ENCODE measurements at places on chromosomes 13 and 19.

- no peak for DNase-seq
Measured at GRCh38 chr13:44573790-44574465, 2.2 kb downstream of the TSC22D1 start.

- DNase-seq: peak; percentile 84
Measured at GRCh38 chr13:79392882-79393563, 13.0 kb downstream of the RBM26 start.

GRCh38 chr13:42794577-42795275 is 13.3 kb downstream of the FAM216B start:
- DNase-seq: no peak

DNA sequence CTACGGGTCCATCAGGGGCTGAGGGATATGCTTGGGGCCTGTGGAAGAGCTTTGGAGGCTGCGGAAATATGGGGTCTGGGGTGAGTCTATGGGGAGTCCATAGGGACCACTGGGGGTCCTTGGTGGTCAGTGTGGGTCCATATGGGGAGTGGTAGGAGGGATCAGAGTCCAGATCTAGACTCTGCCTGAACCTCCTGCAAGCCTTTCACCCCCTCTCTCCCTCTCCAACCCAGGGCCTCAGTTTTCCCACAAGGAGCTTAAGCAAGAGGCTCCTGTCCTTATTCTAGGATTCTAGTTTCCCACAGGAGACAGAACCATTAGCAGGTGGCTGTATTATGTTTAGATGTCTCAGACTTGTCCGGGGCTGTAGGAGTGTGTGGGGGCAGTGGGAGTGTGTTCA is 161.9 kb upstream of the TSHZ3 start:
- DNase-seq: no peak

- no peak for DNase-seq
Measured at GRCh38 chr19:50921426-50922316, 10.5 kb upstream of the KLK4 start.

DNA sequence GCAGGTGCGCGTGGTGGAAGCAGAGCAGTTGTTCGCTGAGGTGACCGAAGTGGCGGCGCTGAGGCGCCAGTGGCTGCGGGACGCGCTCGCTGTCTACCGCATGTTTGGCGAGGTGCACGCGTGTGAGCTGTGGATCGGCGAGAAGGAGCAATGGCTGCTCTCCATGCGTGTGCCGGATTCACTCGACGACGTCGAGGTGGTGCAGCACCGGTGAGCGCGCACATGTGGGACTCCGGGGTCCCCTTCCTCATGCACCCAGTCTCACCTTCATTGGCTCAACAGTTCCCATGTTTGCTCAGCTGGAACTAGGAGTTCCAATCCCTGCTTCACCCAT is 46.5 kb downstream of the SPTBN4 start:
- DNase-seq: no peak

DNA sequence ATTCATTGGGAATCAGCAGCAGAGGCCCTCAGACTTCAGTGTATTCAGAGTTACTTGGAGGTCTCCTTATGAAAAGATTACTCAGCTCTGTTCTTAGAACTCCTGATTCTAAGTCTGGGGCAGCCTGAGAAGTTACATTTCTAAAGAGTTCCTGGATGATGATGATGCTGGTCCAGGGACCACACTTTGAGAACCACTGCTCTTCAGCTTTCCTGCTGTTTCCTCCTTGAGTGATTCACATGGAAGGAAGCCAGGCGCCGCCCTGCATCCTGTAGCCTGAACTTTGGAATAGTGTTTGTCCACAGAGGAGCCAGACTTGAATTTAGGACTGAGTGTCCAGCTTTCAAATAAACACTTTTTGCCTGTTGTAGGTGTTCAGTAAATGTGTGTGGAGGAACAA is 2.9 kb downstream of the CEBPG start:
- DNase-seq: peak; percentile 77

- no peak for DNase-seq
Measured at GRCh38 chr19:17404015-17404414, 1.4 kb downstream of the BST2 start.

DNA sequence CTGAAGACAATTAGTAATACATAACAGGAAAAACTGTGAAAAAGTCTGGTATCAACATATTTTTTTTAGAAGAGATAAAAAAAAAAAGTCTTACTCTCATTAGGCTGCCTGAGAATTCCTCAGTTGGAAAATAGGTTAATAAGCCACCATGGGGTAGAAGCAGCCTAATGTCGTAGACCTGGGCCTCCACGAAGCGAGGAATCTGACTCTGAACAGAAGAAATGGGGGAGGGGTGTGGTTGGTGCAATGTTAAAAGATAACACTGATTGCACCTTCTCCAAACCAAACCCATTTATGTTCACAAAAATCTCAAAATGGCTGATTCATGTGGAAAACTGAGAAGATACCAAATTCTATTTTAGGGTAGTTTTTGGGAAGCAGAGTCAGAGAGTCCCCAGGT is 62.4 kb downstream of the MPHOSPH8 start:
- DNase-seq: no peak

DNA sequence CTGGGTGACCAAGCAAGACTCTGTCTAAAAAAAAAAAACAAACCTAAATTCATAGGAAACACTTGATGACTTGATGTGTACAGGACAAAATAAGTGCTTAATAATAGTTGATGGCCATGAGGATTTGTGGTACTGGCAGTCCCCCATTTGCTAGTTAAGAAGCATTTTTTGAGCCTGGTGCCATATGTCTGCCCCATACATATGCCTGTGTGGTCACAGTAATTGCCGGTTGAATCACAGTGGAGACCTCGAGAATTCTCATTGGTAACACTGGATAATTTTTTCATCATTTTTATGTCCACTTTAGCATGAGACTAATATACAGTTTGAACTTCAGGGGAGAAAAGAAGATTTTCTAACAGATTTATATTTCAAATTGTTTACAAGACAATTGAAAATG is 79.2 kb downstream of the LRCH1 start:
- no peak for DNase-seq

- DNase-seq: no peak
Measured at GRCh38 chr19:57978586-57979289, 4.4 kb upstream of the C19orf18 start.

GRCh38 chr13:98869408-98870090 is 108.3 kb downstream of the DOCK9 start:
- peak; percentile 11 for DNase-seq

DNA sequence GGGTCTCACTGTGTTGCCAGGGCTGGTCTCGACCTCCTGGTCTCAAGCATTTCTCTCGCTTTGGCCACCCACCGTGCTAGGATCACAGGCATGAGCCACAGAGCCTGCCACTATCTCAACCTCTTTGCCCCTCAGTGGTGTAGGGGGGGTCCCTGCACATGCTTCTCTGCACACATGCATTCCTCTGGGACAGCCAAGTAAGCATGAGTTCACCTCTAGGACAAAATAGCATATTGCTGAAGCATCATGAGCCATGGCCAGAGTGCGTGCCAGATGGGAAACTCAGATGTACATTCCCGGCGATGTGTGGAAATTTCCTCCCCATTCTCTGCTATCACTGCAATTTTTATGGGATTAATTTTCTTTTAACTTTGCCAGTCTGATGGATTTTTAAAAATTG is 23.1 kb downstream of the CHAF1A start:
- no peak for DNase-seq

All from foreskin keratinocyte (primary cell).